ENCODE measurements at places on chromosomes 1 and 21.

DNA sequence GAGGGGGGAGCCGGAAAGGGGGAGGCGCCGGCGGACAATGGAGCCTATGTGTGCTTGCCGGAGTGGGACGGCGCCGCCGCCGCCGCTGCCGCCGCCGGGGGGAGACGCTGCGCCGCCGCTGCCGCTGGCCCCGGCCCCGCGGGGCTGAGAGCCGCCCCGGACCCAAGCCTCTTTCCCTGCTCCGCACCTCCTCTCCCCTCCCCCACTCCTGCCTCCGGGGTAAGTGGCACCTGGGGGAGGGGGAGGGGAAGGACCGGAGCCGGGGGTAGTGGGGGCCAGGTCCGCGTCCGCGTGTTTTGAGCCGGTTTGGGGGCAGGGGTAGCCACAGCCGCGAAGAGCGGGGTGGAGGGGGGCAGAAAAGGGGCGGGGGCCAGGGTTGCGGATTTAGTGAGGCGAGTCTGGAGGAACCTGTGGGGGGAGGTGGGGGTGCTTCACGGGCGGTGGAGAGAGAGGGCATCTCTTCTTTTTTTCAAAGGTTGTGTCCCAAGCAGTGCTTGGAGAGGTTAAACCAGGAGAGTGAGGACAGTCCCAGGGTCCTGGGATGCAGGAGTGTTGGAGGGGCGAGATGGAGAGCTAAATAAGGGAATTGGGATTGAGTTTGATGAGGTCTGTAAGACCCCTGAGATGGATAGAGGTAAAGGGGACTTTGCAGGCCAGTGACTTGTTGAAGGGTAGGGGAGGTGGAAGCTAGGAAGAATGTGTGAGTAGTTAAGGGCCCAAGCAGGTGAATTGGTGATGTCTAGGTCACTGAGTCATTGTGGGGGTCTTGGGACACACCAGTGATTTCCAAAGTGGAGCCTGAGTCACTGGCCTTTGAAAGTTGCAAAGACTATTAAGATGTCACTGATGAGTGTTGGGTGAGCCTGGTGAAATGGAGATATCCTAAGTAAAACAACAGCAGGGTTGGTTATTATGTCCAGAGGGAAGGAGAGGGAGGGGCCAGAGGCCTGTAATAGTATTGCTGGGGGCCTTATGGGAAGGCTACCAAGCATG, 59.1 kb downstream of the BCL9 start:
- H3K4me3 ChIP-seq, result peak overlapping the region; percentile 78
- H3K4me1 ChIP-seq, result peaks cover 35% of the 10 kb centered on the region
- peak overlapping the region; percentile 45 for H3K27ac ChIP-seq

DNA sequence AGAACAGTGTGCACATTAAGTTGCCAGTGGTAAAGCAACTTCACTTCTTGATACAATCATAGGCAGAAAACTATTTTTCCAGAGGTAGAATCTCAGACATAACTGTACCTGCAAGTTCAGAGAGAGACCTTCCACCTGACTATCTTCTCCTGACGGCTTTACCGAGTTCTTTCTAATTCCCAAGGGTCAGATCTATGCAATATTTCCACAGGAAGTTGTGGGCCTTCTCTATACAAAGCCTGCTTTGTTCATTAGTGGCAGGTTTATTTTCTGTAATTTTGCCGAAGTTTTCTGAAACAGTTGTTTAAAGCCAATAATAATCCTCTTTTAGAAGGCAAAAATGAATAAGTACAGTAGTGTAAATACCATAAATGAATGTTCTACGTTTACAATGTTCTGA, 58.2 kb upstream of the RCC1 start:
- H3K27me3 ChIP-seq, result no peaks in the 10 kb centered on the region
- H3K4me3 ChIP-seq, result no peak overlapping the region
- no peaks in the 10 kb centered on the region for H3K36me3 ChIP-seq
- DNase-seq, result no peak
- H3K27ac ChIP-seq, result no peak overlapping the region
- peaks cover 2% of the 10 kb centered on the region for H3K4me1 ChIP-seq

DNA sequence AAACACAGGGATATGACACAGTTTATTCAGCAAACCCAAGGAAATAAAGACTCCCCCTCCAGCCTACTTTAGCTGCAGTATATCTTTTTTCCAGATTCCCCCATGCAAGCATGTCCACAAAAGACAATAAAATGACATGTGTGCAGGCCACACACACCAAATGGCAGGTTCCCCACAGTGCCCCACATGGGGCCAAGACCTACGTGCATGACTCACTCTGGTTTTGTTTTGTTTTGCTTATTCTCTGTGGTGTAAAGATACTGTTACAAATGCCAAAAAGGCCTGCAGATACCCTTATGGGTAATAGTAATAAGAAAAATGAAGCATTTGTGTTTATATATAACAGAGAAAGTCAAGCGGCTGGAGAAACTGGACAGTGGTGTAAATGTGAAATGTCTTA, 71.6 kb downstream of the RD3 start:
- H3K36me3 ChIP-seq, result no peaks in the 10 kb centered on the region
- no peak for DNase-seq
- H3K27ac ChIP-seq, result no peak overlapping the region
- H3K27me3 ChIP-seq, result no peaks in the 10 kb centered on the region
- H3K4me1 ChIP-seq, result peaks cover 27% of the 10 kb centered on the region

DNA sequence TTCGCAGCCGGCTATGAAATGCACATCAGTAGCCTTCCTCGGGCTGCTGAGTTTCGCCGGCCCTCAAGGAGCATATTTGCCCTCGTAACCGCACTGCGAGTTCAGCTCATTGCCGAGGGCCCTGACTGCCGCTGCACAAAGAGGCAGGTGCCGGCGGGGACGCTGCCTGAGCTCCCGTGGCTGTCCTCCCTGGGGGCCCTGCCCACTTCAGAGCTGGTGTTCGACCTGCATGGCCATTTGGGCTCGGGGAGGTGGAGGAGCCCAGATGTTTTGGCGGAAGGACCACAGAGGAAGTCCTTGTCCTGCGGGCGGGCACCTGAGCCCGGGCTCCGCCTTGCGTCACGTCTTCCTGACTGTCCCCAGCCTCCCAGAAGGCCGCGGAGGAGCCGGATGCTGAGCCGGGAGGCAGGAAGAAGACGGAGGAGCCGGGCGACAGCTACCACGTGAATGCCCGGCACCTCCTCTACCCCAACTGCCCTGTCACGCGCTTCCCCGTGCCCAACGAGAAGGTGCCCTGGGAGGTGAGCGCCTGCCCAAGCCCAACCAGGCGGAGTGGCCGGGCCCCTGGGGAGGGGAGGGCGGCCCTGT, 29.9 kb upstream of the LRRC3 start:
- H3K4me1 ChIP-seq, result no peaks in the 10 kb centered on the region
- H3K4me3 ChIP-seq, result no peak overlapping the region
- H3K36me3 ChIP-seq, result no peaks in the 10 kb centered on the region

- peaks cover 11% of the 10 kb centered on the region for H3K4me1 ChIP-seq
- no peaks in the 10 kb centered on the region for H3K27me3 ChIP-seq
- H3K27ac ChIP-seq, result no peak overlapping the region
- DNase-seq, result no peak
Observed at GRCh38 chr1:209675565-209676154, 448 bp downstream of the G0S2 start.

DNA sequence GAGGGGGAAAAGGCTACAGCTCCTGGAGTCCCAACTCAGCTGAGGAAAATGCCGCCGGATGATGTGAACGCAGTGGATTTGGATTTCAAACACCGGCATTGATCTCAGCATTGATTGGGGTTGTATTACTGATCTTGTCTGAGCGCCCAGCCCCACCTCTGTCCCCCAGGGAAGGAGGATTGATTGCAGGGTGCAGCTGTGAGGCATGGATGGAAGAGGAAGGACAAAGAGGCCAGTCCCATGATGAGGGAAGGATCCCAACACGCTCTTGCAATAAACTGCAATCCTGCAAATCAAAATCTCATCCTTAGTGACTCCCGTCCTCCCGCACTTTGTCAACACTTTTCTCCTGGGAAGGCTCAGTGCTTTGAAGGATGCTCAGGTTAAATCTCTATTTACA, 242.3 kb upstream of the PROX1 start:
- no peaks in the 10 kb centered on the region for H3K4me1 ChIP-seq
- H3K27ac ChIP-seq, result no peak overlapping the region
- H3K27me3 ChIP-seq, result 0 out of 2 replicates have a peak, but pooled peaks cover 3% of the 10 kb centered on the region
- H3K36me3 ChIP-seq, result no peaks in the 10 kb centered on the region
- no peak overlapping the region for H3K4me3 ChIP-seq

- H3K36me3 ChIP-seq, result no peaks in the 10 kb centered on the region
- no peak overlapping the region for H3K4me3 ChIP-seq
- H3K27me3 ChIP-seq, result no peaks in the 10 kb centered on the region
- no peak for DNase-seq
- H3K4me1 ChIP-seq, result no peaks in the 10 kb centered on the region
Observed at GRCh38 chr1:168087696-168088095, 49.0 kb downstream of the GPR161 start.

DNA sequence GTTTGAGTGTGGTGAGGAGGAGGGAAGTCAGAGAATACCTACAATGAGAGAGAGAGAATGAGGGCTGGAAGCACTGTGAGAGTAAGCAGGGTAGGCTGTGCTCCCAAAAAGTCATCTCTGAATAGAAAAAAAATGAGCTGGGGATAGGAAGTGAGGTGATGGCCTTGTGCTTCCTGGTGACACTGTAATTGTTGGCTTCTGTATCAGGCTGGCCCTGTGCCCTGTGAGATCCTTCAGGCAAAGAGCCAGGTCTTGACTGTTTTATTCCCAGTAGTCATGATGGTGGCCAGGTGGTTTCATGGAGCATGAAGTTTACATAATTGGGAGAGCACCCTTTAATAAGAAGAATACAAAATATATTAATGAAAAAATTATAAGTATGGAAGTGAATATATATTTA, 20.4 kb upstream of the SPATA6 start:
- H3K36me3 ChIP-seq, result no peaks in the 10 kb centered on the region
- H3K4me1 ChIP-seq, result no peaks in the 10 kb centered on the region
- H3K4me3 ChIP-seq, result no peak overlapping the region
- no peaks in the 10 kb centered on the region for H3K27me3 ChIP-seq
- DNase-seq, result no peak

DNA sequence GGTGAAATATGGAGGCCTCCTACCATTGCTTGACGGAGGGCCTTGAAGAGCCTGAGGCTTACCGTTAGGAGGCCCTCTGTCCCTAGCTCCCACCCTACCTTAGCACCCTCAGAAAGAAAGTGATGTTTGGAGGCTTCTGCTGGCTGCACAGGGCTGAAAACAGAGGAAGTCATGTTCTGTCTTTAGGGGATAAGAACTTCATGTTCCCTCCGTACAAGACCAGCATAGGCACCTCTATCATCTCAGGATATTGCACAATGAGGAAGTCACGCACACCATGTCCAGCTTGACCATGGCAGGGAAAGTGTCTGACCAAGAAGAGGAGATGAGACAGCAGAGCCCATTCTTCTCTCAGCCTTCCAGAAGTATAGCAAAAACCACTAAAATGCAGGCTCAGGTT, 13.8 kb downstream of the ADORA3 start:
- H3K27ac ChIP-seq, result no peak overlapping the region
- no peak overlapping the region for H3K4me3 ChIP-seq
- no peaks in the 10 kb centered on the region for H3K36me3 ChIP-seq
- H3K4me1 ChIP-seq, result peaks cover 4% of the 10 kb centered on the region
- no peak for DNase-seq

- H3K4me3 ChIP-seq, result no peak overlapping the region
- H3K36me3 ChIP-seq, result no peaks in the 10 kb centered on the region
- peaks cover 15% of the 10 kb centered on the region for H3K4me1 ChIP-seq
- DNase-seq, result peak; percentile 56
Observed at GRCh38 chr21:31201548-31201947, 142.5 kb downstream of the TIAM1 start.

DNA sequence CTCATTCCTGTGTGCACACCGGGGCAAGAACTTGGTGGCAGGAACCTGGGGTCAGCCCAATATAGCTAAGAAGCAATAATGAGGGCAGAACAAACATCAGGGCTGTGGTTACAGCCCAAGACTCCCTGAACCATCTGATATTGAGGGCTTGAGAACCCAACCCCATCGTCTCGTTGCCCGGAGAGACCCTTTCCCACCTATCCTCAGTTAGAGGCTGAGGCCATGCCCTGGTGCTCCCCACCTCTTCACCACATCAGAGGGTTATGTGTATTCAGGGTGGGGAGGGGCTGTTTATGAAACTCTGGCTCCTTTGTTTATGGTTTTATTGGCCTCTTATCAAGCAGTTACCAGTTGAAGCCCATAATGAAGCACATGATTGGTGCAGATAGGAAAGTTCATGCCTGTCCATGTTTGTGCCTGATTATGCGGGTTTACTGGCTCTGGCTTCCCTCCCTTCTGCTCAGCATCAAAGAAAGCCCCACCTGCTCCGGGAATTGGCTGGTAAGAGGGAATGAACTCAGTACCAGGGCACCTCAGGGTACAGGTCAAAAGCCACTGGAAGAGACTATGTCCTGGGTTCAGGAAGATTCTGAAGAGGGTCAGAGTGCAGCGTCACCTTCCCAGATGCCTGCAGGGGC, 14.5 kb downstream of the NUAK2 start:
- no peaks in the 10 kb centered on the region for H3K27me3 ChIP-seq
- no peak for DNase-seq
- H3K4me1 ChIP-seq, result peaks cover 5% of the 10 kb centered on the region

GRCh38 chr1:112532064-112532463, 23.3 kb downstream of the WNT2B start:
- no peaks in the 10 kb centered on the region for H3K4me1 ChIP-seq
- no peak for DNase-seq
- H3K27ac ChIP-seq, result no peak overlapping the region
- no peaks in the 10 kb centered on the region for H3K27me3 ChIP-seq
- H3K36me3 ChIP-seq, result no peaks in the 10 kb centered on the region

DNA sequence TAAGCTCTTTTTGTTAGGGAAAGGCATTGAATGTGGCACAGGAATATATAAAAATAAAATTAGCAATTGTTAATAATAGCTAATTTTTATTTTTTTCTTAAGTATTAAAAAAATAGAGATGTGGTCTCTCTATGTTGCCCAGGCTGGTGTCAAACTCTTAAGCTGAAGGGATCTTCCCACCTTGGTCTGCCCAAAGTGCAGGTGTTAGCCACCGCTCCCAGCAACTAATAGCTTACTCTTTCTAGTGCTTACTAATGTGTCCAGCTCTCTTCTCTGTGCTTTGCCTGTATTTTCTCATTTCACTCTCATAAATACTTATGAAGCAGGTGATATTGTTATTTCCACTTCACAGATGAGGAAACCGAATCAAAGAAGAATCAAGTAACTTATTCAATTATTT, 13.4 kb upstream of the IL24 start:
- H3K4me1 ChIP-seq, result no peaks in the 10 kb centered on the region
- no peak overlapping the region for H3K27ac ChIP-seq
- no peaks in the 10 kb centered on the region for H3K36me3 ChIP-seq
- H3K27me3 ChIP-seq, result no peaks in the 10 kb centered on the region

- DNase-seq, result no peak
- no peaks in the 10 kb centered on the region for H3K36me3 ChIP-seq
- no peaks in the 10 kb centered on the region for H3K4me1 ChIP-seq
- H3K4me3 ChIP-seq, result no peak overlapping the region
- no peak overlapping the region for H3K27ac ChIP-seq
Observed at GRCh38 chr21:40067751-40068150, 200.5 kb downstream of the PCP4 start.

GRCh38 chr1:89965193-89965768, 29.6 kb upstream of the ZNF326 start:
- H3K36me3 ChIP-seq, result no peaks in the 10 kb centered on the region
- no peaks in the 10 kb centered on the region for H3K27me3 ChIP-seq
- H3K27ac ChIP-seq, result no peak overlapping the region
- DNase-seq, result no peak

Measured in Karpas-422 (cell line).